PC-9 (cell line): ENCODE measurements at places on chromosomes 16 and 17. TPM values are rescaled to one million over a fixed set of nuclear protein-coding genes. Genes with fewer than 3 reads are reported as not detected.

- DNase-seq, result no peak
These were observed 17.9 kb downstream of the NDUFAB1 start for GRCh38 chr16:23578101-23578830.

DNA sequence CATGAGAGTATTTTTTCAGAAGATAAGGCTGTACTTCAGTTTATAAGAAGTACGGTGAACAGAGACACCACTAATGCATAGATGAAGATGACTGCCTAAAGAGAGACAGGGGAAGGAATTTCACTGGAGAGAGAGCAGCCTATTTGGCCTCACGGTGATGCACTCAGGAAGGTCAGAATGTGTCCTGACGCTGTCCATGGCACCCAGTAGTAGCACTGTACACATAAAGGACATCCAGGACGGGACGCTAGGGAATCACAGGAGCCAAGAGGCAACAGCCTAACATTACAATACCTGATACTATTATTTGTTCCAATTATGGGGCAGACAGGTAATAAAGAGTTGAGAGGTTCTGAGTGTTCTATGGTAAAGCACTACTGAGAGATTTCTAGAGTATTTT, 24.9 kb upstream of the LRRC37A start:
- no peak for DNase-seq

- no peak for DNase-seq
These were observed 11.8 kb downstream of the NLRC5 start for GRCh38 chr16:57001026-57001679.

DNA sequence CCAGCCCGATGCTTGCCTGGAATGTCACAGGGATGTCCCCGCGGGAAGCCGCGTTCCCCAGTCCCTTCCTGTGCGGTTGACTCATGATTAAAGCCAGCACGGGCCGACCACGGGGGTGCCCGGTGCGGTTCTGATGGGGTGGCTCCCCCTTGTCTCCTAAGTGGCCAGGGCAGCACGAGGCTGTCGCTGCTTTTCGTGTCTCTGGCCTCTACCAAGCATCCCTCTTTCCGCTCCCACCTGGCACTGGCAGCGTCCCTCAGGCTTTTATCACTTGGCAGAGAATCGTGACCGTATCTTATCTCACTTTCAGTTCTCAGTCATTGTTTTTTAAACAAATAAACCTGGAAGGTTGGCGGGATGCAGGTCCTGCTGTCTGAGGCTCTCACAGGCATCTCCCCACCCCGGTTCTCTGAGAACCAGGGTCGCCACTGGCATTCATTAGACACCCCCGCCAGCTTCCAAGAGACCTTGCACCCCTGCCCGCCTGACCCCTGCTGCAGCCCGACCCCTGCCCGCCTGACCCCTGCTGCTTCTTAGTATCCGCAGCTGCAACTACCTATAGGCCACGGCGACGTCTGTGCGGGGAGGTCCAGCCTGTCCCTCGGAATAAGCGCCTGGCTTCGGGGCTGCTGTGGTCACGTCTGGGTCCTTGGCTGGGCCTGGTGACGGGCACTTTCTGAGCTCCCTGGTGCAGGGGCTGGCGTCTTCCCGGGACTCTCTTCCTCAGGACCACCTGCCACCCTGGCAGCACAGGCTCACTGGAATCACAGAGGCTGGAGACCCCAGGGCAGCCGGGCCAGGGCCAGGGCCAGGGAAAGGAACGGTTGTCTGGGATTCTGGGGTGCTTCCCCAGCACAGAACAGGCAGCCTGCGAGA, 7.5 kb downstream of the C1QTNF8 start:
- no peak for DNase-seq

Gene GAS2L2
- not detected in 2 replicates for total RNA-seq
